ENCODE measurements at places on chromosomes 12 and 14.

DNA sequence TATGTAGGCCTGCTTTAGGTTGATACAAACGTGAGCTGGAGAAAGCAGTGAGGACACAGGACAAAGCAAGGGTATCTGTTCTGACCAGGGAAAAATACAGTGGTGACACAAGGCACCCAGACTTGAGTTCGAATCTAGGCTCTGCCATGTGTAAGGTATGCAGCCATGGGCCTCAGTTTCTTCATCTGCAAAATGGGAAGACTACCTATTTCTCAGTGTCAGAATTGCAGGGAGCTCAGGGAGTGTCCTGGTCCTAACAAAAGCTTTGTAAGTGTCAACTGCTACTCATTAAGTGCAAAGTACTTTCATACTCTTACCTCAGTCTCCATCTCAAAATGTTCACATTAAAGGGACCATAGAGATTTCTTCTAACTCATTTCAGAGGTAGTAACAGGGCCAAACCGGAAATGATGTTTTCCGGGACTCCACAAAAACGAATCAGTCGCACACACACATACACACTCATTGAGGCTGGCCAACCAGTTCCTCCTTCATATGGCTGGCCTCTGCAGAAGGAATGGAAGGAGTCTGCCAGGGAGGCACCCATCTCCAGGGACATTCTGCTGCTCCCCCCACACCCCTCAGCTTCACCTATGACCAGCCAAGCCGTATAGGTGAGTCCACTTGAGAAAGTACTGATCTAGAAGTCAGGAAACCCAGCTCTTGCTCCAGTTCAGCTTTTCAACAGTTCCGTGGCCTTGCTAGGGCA, 7.8 kb downstream of the CTDSP2 start:
- no peak for DNase-seq

DNA sequence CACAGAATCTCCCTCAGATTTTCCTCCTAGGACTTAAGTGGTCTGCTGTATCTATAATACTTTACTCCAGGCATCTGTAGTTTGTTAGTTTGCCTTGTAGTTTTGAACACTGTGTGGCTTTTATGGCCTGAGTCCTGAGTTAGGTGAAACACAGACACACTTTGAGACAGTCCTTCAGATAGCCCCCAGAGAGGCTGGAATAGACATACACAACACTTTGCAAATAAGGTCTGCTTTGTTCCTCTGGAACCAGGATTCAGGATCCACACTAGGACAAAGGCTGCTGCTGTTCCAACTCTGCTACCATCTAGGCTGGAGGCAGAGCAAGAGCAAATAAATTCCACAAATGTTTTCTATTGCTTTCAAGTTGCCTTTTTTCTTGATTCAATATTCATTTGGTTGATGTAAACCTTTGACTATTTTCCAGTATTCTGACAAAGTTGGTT, 41.4 kb upstream of the INSM2 start:
- DNase-seq: no peak

- DNase-seq: no peak
These were observed 47.1 kb downstream of the RPGRIP1 start for GRCh38 chr14:21326972-21327371.

DNA sequence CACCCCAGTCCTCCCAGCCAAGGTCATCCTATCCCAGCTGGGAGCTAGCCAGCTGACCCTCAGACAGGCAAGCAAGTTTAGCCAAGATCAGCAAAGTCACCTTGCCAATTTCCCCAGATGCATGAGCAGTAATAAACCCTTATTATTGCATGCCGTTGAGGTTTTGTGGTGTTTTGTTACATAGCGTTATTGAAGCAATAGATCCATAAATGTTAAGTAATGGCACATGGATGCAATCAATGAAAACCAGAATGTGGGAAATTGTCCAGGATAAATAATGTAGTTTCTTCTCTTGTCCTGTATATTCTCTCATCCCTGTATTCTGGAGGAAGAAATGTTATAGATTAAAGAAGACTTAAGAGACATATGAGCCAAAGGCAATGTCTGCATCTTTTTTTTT, 18.0 kb upstream of the TMEM260 start:
- DNase-seq: no peak

GRCh38 chr12:50749459-50749882, 14.4 kb upstream of the ATF1 start:
- no peak for DNase-seq

- DNase-seq: no peak
These were observed 181.5 kb upstream of the PELI2 start for GRCh38 chr14:55936691-55937090.

DNA sequence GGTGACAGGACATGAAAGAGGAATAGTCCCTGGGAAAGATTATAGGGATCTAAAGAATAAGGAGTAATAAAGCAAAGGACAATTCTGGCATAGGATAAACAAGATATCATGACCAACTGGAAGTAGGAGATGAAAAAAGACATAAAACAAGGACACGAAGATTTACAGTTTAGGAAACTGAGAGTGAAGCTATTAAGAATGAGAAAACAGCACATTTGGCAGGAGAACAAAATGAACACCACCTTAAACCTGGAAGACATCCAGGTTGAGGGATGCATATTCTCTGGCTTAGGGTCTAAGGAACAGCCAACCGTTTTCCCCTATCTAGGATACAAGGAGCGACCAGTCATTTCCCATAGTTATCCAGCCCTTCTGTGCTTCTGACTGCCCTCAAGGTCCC, 1.9 kb downstream of the TRIP11 start:
- DNase-seq: no peak

DNA sequence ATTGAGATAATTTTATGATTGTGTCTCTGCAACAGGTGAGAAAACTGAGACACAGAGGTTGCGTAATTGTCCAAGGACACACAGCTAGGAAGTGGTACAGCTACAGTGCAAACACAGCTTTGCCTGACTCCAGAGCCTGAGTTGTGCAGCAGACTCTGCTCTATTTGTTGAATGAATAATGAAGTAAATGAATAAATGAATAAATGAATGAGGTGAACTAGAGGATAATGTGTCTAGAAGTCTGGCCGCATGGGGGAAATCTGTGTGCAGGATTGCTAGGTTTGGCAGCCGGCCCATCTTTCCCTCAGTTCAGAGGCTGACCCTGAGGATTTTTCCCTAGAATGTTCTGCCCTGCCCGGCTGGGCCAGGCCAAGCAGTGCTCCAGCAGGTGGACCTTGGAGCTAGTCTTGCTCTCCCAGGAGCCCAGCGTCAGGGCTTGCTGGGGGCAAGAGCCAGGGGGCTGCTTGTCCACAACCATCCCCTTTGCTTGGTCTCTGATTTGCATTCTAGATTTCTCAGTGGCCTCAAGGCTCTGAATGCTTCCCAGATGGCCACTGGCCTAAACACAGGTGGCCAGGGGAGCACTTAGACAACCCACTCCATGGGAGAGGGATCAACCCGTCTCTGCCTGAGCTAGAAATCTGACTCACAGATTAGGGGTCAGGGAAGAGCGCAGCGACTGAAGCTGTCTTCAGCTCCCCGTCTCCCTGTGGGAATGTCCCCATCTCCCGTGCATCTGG, 225.2 kb downstream of the C12orf75 start:
- DNase-seq: no peak

DNA sequence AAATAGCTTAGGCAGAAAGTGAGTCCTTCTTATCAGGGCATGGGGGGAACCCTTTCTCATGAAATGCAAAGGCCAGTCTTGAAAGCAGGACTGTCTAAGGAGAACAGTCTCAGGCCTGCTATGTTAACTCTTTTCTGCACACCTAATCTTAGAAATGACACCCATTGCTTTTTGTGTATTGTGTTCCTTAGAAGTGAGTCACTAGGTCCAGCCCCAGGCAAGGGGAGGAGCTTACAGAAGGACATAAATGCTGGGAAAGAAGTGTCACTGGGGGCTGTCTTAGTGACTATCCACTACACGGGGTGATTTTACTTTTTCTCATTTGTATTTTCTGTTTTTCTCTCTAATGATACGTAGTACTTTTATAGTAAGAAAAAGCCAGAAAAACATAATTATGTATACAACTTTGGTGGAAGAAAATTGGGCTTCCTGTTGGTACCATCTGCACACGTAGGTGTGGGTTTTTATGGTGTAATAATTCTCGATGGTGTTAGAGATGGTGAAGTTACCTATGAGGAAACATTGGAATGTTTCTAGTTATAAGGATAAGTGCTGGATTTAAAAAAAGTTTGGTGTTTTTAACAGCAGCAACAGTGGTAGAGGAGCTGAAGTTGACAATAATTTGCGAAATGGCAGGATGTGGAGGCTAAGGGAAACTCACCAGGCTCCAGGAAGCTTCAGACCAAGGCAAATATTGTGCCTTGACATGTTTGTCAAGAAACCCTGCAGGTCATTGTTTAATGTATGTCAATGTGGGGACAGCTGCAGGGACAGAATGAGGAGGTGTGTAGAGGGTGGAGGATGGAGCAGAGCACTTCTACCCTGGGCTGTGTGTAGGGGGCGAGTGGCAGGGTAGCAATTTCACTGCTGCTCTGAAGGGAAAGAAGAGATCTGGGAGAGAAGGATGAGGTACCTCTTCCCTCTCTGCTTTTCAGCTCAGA, 214.9 kb downstream of the KTN1 start:
- no peak for DNase-seq

GRCh38 chr12:3284405-3284804, 206.6 kb upstream of the PRMT8 start:
- no peak for DNase-seq

- DNase-seq: no peak
These were observed 18.9 kb downstream of the SYNE3 start for GRCh38 chr14:95497561-95498011.

GRCh38 chr12:92582893-92583292, 119.9 kb upstream of the PLEKHG7 start:
- no peak for DNase-seq

DNA sequence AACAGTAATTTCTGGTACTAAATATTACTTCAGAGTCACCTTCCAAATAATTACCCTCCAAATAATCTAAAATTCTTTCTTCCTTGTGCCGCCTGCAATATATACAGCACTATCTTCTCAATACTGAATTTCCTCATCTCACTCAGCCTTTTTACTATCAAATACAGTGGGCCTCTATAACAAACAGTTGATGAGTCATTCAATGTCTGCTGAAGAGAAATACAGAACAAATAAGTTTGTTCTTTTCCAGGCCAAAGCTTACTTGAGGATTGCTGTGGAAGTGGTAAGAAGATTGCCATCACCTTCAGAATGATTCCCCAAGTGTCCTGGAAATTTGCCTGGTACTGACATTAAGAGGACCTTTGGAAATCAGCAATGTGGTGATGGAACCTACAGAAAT, 218.2 kb upstream of the ARHGAP5 start:
- no peak for DNase-seq

GRCh38 chr14:69055125-69055524, 76.0 kb upstream of the ACTN1 start:
- DNase-seq: no peak

GRCh38 chr14:23437133-23438100, 2.0 kb upstream of the MYH7 start:
- DNase-seq: no peak

Measured in stimulated activated CD4-positive, alpha-beta T cell treated with anti-CD3 and anti-CD28 coated beads, TNF-alpha, amount 100 ng/mL, for 24 hours (primary cell).